Calu3 (cell line): ENCODE measurements at places on chromosomes 5 and 9. TPM values are rescaled to one million over a fixed set of nuclear protein-coding genes. Genes with fewer than 3 reads are reported as not detected.

CD180 gene
- not detected in 2 replicates for total RNA-seq

SPATA31D4 gene
- total RNA-seq = not detected in 2 replicates

PCDHA4 gene
- total RNA-seq = 4.8 and 5.8 TPM in 2 replicates

NTRK2 gene
- 1.5 and 2.1 TPM in 2 replicates for total RNA-seq

DMRT3 gene
- not detected in 2 replicates for total RNA-seq

HDHD3 gene
- 30.8 and 35.2 TPM in 2 replicates for total RNA-seq

TCF7 gene
- total RNA-seq = 13.6 and 16.8 TPM in 2 replicates

CATSPER3 gene
- 1.4 and 1.5 TPM in 2 replicates for total RNA-seq

DNA sequence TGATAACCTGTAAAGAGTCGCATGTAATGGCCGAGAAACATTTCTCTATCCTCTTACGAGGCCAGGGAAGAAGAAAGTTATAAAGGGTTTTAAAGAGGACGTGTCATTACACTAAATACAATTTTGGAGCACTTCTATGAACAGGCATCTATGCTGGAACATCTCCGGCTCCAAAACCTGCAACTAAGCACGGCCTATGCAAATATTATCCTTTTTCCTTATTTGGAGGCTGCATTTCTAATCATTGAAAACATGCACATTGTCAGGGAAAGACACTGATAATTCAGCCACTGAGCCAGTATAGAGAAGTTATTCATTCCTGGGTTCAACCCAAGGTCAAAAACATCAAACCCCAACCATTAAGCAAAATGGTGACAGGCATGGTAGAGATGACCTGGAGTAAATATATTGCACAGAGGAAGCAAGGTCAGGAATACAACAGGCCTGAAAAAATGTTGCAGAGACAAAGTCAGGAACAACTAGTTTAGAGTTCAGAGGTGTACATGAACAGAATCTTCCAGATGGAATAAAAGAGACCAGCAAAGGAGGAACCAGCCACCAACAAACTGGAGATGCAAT lies 674.1 kb downstream of the NR2F1-AS1 start:
- DNase-seq = no peak

DNA sequence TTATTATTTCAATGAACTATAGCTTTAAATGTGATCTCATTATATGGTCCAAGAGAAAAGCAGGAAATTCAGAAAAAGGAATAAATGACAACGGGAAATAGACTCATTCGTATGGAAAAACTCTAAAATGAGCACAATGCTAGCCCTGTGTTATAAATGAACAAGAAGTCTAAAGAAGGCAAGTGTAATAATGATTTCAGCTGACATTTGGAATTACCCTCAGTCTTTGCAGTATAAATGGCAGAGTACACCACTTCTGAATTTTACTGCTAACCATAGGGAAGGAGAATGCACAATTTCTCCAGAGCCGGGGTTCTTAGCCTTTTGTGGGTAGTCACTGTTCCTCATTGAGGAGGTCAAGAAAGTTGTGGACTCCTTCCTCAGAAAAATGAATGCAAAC lies 93.1 kb downstream of the ANKRD55 start:
- DNase-seq = no peak

- DNase-seq = no peak
Observed at GRCh38 chr9:99106044-99106375, 1.1 kb downstream of the TGFBR1 start.

GRCh38 chr9:125805057-125805456 lies 57.9 kb downstream of the PBX3 start:
- no peak for DNase-seq

- DNase-seq = no peak
Observed at GRCh38 chr9:14401911-14402310, 88.0 kb upstream of the NFIB start.

- no peak for DNase-seq
Observed at GRCh38 chr5:148760945-148761638, 65.3 kb upstream of the ADRB2 start.

- no peak for DNase-seq
Observed at GRCh38 chr9:110066929-110067716, 140.8 kb downstream of the C9orf152 start.

- DNase-seq = no peak
Observed at GRCh38 chr5:99023330-99023729, 94.5 kb upstream of the CHD1 start.

- DNase-seq = no peak
Observed at GRCh38 chr9:126248680-126249079, 77.9 kb upstream of the MVB12B start.

DNA sequence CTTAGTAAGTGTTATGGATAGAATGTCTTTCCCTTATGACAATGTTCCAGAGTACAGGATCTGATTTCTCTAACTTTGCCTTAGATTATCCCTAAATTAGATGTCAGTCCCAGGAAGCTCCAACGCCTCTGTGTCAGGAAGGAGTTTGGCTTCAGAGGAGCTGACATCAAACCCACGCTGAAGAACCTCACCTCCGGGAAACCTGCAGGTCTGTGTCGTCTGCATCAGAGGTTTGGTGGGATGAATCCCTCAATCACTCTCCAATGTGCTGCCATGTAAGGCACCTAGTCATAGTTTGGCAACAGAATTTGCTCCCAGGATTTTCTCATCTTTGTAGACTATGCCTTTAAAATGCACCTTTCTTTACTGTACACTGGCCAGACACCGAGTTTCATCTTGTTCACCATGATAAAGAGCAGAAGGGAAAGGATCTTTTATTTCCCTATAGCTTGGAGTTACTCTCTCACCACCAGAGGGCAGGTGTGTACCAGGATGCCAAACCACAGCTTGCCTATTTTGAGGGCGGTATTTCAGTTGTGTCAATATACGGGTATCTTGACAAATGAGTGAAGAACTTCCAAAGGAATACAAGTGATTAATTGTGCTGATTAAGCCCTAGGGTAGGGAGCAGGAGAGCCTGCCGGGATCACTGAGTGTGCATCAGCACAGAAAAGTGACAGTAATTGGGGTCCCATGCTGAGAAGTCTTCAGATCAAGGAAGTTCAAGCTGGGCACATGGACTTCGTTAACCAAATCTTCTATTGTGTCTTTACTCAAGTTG lies 23.4 kb downstream of the MINAR2 start:
- peak; percentile 81 for DNase-seq

DNA sequence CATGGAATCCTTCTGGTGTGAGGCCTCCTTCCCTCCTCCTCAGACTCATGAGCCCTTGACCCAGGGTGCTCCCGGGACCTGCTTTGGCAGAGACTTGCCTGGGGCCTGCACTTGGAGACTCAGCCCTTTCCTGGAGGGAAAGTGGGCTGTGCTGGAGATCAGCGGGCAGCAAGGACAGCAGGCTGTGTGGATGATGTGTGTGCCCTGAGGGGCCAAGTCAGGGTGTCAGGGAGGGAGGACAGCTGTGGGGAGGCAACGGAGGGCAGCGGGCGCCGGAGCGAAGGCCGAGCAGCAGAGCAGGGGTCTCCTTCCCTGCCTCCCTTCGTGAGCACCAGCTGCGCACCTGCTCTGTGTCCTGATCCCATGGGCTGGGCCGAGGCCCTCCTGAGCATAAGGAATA lies 6.1 kb upstream of the CSF2 start:
- DNase-seq = no peak

- peak; percentile 34 for DNase-seq
Observed at GRCh38 chr9:107548298-107549142, 59.0 kb upstream of the KLF4 start.

DNA sequence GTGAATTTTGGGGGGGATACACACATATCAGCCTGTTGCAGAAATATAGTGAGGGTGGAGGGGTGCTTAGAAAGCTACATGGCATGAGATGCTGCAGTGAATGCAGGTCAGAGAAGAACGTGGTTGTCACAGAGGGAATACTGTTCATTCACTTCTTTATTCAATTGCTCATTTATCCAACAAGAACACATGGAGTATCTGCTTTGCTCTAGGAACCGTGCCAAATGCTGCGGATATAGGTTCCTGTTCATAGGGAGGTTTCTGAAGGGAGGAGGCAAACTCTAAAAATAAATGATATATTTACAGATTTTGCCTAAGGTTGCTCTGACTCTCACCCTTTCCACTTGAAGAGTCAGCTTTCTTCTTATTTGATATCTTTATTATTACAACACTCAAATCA lies 444.3 kb upstream of the CLINT1 start:
- no peak for DNase-seq

- no peak for DNase-seq
Observed at GRCh38 chr5:174837919-174838902, 113.8 kb downstream of the MSX2 start.

DNA sequence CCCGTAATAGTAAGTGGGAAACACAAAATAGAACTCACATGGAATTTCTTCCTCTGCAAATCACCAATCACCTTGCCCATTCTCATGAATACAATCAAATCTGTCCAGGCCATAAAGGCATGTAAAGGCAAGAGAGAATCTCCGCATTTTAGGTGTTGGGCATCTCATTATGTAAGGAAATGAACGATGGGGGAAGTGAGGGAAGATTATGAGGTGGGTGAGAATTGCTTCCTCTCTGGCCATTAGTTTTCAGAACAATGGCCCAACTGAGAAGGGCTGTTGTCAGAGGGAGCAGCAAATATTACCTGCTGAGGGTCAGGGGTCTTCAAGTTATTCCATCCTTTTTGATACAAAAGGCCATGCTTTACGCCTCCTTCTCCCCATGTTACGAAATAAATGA lies 455.1 kb downstream of the ARHGEF28 start:
- DNase-seq = no peak

DNA sequence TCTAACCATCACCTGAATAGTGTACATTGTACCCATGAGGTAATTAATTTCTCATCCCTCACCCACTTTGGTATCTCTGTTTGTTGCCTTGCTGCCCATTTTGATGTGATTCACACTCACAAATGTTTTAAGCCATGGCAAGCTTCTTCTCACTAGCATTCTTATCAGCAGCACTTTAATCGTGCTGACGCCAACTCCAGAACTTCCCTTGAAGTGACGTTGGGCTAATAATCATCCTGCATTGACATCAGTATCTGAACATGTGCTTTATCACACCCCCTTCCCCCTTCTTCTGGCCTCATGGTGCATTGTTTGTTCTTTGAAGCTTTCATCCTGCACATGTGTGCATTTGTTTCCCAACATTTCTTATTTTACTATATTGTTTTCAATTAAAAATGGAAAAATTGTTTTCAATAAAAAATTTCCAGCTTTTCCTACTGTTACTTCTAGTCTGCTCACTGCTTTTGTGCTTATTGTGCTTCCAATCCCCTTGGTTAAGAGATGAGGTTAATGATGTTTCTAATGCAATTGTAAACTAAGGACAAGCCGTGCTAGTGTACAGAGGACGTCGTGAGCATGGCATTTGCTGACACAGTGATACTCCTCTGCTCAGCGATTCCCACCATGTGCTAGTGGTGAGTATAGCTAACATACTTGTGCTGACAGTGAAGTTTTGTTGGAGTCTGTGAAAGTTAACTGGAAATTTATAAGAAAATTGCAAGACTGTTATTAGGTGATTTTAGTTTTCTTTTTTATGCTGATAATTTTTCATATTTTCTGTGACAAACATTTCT lies 238.5 kb downstream of the KDM4C start:
- DNase-seq = no peak

DNA sequence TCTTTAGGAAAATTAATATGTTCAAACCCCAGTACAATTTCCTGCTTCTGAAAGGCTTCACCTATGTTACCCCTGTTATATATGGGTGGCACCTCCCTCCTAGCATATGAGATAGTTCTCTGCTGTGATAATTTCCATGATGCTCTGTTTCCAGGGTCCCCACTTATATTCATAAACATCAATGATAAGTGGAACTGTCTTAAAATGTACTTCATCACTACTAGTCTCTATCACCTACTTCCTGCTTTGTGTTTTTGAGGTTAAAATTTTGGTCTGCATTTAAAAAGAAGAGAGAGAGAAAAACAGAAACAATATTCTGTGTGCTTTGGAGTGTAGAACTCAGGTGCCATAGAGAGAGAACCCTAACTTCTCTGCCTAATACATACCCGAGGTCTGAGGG lies 234.7 kb downstream of the HTR1A start:
- no peak for DNase-seq

GRCh38 chr5:132065351-132065937 lies 5.0 kb downstream of the IL3 start:
- peak; percentile 83 for DNase-seq

DNA sequence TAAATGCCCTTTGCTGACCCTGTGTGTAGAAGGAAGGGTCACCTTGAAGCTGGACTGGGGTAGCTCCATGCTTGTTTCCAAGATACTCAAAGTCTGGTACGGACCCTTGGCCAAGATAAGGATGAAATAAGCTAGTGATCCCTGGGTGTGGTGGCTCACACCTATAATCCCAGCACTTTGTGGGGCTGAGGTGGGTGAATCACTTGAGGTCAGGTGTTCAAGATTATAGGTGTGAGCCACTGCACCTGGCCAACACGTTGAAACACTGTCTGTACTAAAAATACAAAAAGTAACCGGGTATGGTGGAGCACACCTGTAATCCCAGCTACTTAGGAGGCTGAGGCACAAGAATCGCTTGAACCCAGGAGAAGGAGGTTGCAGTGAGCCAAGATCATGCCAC lies 33.3 kb downstream of the ACOT12 start:
- DNase-seq = no peak
